ENCODE measurements at places on chromosomes 2 and 18.

GRCh38 chr2:190999949-191000665 lies 13.9 kb downstream of the STAT1 start:
- no peak for DNase-seq

DNA sequence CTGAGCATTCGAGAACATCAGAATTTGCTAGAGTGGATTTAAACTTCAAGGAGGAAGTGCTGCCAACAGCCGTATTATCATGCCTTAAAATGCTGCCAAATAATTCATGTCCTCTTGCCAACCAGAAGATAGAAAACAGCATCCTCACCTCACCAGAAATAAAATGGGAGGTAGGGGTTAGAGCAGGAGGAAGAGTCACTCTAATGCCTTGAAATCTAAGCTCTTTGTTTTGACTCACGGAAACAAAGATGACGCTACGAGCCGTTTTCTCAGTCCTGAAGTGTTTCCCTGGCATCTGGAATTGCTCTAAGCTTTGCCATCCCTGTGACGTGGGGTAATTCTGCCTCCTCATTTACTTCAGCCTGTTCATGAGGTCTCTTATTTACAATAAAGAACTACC lies 97.1 kb downstream of the PRPF40A start:
- no peak for DNase-seq

DNA sequence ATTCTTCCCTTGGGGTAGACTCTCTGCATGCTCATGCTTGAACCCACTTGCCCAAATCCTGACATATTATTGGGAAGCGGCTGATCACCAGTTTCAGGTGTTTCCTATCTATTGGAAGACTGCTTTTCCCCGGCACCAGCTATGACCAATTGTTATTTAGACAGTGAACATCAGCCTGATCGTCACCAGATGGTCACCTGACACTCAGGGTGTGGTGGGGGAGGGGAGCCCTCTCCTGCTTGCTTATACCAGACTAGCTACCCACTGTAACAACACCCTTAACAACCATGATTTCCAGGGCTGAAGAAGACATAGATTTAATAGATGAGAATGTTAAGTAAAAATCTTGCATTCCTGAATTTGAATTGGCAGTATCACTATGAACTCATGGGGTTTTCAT lies 44.3 kb downstream of the RBM43 start:
- no peak for DNase-seq

DNA sequence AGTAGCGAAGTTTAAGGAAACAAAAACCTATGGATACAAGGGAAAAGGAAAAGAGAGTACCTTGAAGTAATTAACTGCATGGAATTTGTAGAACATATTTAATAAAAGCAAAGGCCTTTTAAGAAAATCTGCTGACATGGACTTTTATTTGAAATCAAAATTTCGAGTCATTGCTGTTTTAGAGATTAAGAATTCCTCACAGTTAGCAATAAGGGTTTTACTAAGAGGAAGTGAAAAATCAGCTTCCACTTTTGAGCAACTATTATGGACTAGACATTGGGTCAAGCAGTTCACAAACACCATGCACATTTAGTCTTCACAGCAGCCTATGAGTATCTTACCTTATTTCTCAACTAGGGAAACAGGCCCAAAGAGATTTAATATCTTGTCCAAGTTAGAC lies 876.3 kb downstream of the BCL11A start:
- DNase-seq: no peak

- no peak for DNase-seq
These were observed 16.5 kb upstream of the CERS6 start for GRCh38 chr2:168439536-168439935.

GRCh38 chr18:79599441-79599931 lies 80.1 kb upstream of the CTDP1 start:
- no peak for DNase-seq

GRCh38 chr2:196558497-196558896 lies 81.0 kb upstream of the CCDC150 start:
- DNase-seq: no peak

DNA sequence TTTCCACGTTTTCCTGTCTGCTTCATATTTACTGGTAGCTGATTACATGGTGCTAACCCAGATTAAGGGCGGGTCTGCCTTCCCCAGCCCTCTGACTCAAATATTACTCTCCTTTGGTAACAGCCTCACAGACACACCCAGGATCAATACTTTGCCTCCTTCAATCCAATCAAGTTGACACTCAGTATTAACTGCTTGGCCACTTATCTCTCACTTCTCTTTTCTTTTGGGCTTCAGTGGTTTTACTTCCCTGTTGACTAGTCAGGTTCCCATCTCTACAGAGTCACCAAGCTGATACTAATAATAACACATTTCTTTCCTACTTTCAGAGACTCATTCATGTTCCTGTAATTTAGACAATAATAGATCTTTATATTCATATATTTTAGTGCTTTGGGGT lies 302.2 kb upstream of the MAP2 start:
- no peak for DNase-seq

DNA sequence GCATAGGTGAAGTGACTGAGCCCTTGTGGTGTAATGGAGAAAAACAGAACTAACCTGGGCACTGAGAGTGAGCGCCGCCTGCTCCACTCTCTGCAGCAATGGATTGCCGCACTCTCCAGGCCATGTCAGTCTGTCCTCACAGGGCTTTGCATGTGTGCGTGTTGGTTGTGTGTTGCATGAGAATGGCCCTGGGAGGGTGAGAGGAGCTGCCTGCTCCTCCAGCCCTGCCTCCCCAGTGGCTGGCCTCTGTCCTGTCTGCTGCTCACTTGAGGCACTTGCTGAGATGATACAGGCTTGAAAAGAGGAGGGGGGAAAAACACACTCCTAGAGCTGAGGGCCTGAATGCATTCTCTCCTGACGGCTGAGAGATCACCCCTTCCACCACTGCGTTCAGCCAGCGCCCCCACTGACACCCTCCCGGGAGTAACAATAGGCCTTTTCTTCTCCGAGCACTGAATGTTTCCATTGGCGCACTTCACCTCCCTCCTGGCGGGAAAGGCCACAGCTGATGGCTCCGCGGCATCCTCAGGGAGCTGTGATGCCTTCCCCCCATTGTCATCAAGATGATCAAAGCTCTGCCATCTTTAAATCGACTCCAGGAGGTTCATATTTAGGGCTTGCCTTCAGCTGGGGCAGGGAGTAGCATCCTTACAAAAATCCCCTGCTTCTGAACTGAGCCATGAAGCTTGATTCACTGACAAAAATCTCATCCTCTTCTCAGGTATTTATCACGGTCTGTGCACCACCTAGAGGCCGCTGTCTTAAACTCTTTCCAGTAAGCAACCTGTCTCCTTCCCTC lies 49.9 kb upstream of the DAPL1 start:
- DNase-seq: no peak

GRCh38 chr2:151756820-151757219 lies 22.5 kb upstream of the NEB start:
- no peak for DNase-seq

DNA sequence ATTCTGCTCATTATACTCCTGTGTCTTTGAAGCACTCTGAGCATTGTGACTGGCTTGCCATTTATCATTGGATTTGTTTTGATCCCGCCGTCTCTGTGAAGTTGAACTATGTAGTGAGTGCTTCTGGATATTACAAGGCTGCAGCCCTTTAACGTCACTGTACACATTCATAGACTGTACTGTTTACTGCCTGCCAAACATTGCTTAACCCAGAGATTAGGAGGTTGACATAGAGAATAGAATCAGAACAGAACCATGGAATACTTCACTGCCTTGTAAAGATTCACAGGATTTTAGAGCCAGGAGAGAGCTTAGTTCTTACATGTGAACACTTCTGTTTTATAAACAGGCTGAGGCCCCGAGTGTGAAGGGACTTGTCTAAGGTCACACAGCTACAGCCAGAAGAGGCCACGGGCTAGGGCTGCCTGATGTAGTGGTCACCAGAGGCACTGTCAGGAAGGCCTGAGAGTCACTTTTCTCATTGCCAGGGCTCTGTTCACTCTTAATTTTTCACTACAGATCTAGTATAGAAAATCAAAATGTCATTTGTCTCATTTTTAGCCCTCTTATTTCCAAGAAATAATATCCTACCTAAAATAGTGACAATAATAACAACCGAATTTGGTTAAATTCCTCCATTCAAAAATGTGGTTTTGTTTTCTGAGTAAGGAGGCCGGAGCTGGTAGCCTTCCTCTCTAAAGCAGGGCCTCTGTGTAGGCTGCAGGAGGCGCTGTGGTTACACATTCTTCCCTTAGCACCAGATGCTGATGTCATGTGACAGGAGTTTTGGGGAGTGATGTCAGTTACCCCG lies 87.9 kb downstream of the UGGT1 start:
- DNase-seq: no peak

- DNase-seq: no peak
These were observed 77.0 kb downstream of the PRKCE start for GRCh38 chr2:45728458-45728942.

DNA sequence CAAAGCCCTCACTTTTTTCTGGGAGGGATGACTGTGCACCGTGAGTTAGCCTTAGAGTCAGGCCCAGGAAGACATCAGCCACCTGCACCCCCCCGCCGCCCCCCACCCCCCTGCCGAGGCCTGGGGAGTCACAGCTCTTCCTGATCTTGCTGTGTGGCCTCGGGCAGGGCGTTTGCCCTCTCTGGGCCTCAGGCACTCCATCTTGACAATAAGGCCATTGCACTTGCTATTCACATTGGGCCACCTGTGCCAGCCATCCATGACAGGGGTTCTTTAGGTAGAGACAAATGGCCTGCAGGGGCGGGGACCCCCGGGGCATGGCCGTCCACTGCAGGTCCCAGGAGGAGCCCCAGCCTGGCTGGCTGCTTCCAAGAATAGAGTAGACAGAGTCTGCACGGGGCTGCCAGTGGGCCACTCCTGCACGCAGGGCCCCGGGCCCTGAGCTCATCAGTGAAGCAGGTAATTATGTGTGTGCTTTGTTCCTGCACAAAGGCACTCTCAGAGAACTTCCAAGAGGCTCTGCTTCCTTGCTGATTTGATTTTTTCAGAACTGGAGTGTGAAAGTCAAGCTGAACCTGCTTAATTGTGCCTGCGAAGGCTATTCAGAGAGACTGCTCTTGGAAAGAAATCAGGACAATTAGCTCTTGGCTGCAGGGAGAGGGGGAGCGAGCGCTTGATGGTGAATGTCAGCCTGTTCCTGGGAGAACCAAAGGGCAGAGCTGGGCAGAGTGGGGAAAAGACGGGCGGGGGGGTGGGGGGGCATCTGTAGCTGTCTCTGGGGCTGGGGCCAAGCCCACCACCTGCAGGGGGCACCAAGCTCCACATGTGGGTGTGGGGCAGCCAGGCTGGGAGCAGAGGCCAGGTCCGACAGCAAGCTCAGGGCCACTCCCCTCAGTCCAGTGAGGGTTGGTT lies 40.3 kb downstream of the RRM2 start:
- no peak for DNase-seq

DNA sequence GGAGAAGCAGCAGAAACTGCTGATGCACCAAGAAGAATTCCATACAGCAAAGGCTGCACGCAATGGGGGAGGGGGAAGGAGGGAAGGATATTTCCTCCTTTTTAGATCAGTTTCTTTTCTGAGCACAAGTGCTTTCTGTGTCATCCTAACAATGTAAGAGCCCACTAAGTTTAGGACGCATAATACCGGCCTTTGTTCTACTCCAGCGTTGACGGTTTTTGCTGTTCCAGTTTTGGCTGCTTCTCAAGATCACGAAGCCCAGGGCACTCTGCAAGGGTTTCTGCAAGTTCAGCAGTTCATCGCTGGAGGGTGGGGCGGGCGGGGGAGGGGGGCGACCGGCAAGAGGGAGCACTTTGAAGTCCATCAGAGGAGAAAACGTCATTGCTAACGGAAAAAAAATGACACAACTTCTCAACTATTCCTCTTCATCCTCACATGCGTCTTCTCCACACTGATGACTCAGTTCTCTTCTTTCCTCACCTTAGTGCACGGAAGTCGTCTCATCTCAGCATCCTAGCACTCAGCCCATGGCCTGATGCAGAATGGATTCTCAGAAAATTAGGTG lies 8.7 kb downstream of the FAM178B start:
- DNase-seq: no peak

Measured in T-helper 17 cell (primary cell).